ENCODE measurements at places on chromosomes 6 and 20.
A peak's percentile ranks its signal among the peaks of the same experiment; 100 is the strongest.

DNA sequence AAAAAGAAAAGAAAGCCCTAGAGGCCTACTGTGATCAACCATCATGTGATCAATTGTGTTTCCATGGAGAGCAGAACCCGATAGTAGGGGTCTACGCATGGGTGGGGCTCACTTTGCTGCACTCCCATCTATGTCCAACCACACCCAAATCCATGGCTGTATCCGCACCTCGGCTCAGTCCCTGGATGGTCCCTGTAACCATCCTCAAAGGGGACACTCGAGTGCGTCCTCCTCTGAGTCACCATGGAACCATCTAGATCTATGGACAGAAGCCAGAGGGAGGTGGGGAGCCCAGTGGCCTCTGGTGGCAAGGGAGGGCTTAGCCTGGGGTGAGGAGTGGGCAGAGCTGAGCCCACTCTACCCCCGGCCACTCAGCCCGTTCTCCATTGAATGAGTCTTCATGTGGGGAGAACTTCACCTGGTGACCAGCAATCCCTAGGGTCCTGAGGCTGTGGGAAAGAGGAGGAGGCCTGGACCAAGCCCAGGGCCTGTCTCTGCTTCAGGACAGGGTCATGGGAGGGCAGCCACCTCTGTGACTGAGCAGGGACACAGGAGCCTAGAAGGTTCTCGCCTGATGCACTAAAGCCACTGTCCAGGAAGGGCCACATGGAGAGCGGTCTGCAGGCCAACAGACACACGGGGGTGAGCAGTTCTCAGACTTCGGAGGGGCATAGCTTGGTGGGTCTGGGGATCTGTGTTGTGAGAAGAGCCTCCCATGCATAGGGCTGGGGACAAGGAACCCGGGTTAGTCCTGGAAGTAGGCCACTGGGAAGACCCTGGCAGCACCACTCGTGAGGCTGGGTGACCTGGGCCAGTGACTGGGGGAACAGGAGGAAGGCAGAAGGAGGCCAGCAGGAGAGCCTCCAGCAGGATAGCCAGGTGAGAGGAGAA is 19.3 kb downstream of the RAET1L start:
- no peak for DNase-seq

DNA sequence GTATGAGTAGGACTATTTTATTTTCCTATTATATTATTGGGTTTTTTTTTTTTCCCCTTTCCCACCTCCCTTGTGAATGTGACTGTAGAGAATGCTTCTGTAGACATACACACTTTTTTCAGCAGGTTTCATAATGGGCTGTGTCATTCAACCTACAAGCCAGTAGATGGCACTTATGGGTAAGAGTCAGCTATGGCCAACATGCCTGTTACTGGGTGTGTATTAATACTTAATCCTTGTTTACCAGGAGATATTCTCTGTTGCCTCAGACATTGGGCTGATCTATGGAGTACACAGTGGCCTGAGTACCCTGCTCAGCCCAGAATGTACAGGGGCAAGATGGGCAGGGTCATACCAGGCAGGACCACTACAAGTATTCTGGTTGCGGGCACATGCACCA is 382.5 kb downstream of the EPHA7 start:
- no peak for DNase-seq

GRCh38 chr6:144266091-144266649 is 19.0 kb upstream of the UTRN start:
- DNase-seq, result peak; percentile 53

GRCh38 chr6:20674664-20675063 is 140.4 kb downstream of the CDKAL1 start:
- DNase-seq, result no peak

DNA sequence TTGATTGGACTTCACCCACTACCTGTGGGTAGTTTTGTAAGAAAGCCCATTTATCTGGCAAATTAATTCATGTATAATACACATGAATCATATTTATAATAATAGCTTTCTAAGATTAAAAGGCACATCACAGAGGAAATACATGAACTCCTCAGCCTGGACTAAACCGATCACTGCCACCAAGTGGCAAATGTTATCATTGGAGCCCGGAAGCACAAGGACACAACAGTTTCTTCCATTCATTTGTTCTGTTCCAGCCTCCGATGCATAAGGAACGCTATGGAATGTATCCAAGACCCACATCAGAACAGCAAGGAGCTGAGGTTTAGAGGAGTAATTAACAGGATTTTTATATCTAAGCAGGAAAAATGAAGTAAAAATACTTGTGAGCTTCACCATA is 13.9 kb upstream of the IPCEF1 start:
- DNase-seq, result no peak

DNA sequence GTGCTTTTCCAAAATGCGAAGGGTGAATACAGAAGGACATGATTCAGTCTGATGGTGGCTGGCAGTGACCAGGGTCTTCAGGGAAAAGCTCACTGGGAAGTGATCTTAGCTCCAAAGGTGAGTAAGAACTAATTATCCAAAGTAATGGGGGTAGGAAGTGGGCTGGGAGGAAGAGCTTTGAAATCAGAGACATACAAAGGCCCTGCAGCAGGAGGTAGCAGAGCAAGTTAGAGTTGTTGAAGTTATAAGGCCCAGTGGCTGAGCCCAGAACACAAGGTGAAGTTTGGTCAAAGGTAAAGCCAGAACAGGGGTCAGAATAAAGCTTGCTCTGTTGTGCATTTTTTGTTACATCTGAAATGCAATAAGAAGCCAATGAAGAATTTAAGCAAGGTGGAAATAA is 81.2 kb downstream of the PLCB1 start:
- DNase-seq, result no peak

GRCh38 chr6:36631326-36632011 is 37.3 kb downstream of the SRSF3 start:
- DNase-seq, result no peak

- DNase-seq, result no peak
These were observed 74.0 kb upstream of the PROKR2 start for GRCh38 chr20:5390720-5391119.

GRCh38 chr6:137341681-137342195 is 122.6 kb upstream of the IFNGR1 start:
- no peak for DNase-seq

GRCh38 chr20:47502271-47503239 is 868 bp downstream of the NCOA3 start:
- no peak for DNase-seq

GRCh38 chr20:8764344-8764962 is 304.4 kb upstream of the PLCB4 start:
- DNase-seq, result no peak

DNA sequence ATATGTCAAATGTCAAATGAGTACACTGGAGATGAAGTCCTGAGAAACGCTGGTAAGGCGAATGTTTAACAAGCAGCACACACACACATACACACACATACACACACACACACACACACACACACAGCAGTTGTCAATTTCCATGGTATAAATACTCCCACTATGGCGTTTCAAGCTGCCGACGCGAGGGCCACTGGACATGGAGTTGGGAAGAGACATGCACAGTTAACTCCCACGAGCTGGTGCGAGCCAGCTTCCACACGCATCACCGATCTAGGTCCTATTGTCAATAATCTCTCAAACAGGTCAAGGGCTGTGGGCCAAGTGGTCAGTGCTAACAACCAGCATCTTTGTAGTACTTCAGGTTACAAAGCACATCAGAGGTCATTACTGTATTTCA is 58.9 kb downstream of the TRERF1 start:
- DNase-seq, result no peak

GRCh38 chr6:4179960-4180651 is 44.7 kb upstream of the ECI2 start:
- DNase-seq, result no peak

GRCh38 chr20:50786703-50787102 is 8.2 kb upstream of the BCAS4 start:
- no peak for DNase-seq

GRCh38 chr6:53246924-53247323 is 98.3 kb upstream of the GCM1 start:
- DNase-seq, result no peak

GRCh38 chr20:46035713-46036112 is 6.7 kb downstream of the SLC12A5 start:
- DNase-seq, result no peak

GRCh38 chr20:34328928-34329677 is 25.9 kb upstream of the AHCY start:
- no peak for DNase-seq

DNA sequence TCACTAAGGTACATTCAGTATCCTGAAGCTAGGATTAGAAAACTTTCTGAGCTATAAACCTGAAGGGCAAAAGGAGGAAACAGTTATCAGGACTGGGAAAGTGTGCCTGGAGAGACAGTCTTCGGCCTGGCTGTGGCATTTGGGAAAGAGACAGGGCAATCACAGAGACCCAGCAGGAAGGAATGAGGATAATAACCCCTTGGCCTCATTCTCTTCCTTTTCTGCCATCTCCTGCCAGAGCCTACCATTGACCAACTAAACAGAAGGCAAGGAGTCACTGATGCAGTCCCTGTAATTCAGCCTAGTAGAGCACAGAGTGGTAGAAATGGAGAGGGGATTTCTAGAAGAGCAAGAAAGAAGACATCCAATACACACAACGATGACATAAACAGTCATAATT is 359.4 kb downstream of the HDGFL1 start:
- DNase-seq, result no peak

DNA sequence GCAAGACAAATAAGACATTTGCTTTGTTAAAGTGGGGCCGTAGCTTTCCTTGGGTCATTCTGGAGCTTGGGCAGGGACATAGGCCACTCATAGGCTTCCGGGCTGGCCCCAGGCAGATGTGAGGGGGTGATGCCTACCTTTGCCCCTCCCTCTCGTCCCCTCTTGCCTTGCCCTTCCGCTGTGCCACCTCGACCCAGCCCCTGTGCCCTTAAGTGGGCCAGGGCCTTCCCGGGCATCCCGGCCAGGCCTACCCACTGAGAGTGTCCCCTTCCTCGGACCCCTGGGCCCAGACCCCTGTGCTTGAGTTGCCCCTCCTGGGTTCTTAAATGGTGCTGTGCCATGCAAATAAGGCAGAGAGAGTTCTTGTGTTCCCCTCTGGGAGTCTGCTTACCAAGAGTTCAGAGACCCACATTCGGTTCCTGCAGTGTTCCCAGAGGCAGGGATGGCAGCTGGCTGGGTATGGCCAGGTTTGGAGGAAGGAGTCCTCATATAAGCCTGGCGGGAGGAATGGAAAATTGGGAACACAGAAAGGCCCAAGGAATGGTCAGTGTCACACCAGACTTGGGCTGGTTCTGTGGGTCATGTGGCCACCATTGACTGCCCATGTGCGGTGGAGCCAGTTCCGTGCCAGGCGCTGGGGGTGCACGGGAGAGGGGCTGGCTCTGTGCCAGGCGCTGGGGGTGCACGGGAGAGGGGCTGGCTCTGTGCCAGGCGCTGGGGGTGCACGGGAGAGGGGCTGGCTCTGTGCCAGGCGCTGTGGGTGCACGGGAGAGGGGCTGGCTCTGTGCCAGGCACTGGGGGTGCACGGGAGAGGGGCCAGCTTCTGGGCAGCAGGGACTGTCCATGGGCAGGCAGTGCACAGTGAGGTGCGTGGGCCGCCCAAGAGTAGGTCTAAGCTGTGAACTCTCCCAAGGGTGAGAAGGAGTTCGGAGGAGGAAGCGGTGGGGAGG is 173.5 kb upstream of the SNX9 start:
- no peak for DNase-seq

DNA sequence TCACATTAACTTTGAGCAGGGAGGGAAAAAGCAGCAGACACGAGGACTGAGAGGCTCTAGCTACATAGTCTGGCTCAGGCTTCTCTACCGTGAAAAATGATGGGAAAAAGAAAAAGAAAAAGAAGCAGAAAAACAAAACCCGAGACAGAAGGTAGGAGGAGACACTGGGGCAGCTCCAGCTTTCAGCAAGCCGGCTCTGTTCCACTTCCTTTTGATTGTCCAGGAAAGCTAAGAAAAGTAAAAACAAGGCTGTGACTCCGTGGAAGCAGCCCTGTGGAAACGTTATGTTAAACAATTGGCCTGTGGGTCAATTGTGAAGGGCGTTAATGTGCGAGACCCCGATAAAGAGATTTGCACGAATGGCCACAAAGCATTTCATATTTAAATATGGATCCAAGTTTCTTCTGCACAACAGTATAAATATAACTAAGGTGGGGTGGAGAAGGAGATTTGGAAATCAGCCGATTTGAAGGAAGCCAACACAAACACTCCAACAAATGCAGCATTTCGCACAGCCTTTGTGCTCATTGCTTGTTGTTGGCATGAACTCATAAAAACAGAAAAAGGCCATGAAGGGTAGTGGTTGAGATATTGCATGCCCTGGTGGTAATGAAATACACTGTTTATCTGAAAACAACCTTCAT is 236.9 kb upstream of the JAG1 start:
- DNase-seq, result no peak

GRCh38 chr6:106547601-106548453 is 81.5 kb downstream of the RTN4IP1 start:
- DNase-seq, result peak; percentile 84

- DNase-seq, result no peak
These were observed 138.3 kb downstream of the FLRT3 start for GRCh38 chr20:14199111-14199510.

- DNase-seq, result no peak
These were observed 179.9 kb upstream of the TAB2 start for GRCh38 chr6:149137594-149137993.

GRCh38 chr20:64108731-64109681 is 1.6 kb upstream of the NPBWR2 start:
- no peak for DNase-seq

DNA sequence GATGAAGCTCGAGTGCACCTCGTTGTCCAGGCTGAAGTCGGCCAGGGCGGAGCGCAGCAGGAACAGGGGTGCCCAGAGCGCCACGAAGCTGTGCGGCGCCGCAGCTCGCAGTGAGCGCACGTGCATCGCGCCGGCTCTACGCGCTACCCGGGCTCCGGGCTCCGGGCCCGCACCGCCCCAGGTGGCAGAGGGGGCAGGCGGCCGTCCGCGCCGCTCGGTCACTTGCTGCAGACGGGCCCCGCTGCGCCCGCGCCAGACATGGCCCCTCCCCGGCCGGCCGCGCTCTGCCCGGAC is 497 bp downstream of the BMP7 start:
- no peak for DNase-seq

- no peak for DNase-seq
These were observed 16.4 kb upstream of the CCDC28A start for GRCh38 chr6:138757136-138757535.

- no peak for DNase-seq
These were observed 201.5 kb downstream of the PKHD1 start for GRCh38 chr6:51885957-51886356.

DNA sequence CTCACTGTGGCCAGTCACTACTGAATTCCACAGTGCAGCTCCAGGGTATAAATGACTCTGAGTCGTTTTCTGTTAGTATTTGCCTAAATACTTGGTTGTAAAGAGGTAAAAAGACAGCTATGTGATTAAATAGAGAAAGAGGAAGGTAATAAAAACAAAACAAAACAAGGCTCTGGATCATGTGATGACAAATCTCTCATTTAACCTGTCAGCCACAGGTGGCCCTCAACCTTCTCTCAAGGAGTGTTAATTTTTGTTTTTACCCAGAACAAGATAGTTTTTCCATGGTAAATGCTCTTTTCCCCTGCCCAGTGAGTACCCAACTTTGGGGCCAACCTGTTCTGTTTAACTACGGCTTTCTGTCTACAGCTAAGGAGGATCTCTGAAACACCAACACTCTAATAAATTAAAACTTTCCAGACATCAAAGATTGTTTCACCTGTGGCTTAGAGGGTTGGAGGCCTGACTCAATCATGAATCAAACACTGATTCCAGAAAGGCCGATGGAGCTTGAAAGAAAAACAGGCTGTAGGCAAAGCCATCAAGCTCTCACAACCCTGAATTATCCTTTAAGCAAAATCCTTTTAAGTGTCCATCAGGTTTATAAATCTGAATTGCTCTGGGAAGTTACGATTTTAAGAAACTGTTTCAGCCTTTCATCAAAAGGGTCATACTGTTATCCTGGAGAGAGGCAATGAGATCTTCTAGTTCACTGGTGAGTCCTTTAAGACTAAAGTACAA is 81.5 kb upstream of the BCLAF1 start:
- DNase-seq, result no peak

GRCh38 chr6:112189494-112189893 is 64.9 kb downstream of the LAMA4 start:
- DNase-seq, result no peak

Data from epithelial cell of prostate (primary cell).